ENCODE measurements at places on chromosomes 6 and 20. TPM values are rescaled to one million over a fixed set of nuclear protein-coding genes. Genes with fewer than 3 reads are reported as not detected.

Gene OTOR
- 0.08 TPM for polyA plus RNA-seq

Gene SNX14
- 127 TPM for polyA plus RNA-seq

Gene RIPPLY2
- not detected for polyA plus RNA-seq

Gene SAMD10
- 4.2 TPM for polyA plus RNA-seq

Gene MCM8
- polyA plus RNA-seq: 15.5 TPM

Gene LY86
- polyA plus RNA-seq: 2.3 TPM

Gene IL17A
- not detected for polyA plus RNA-seq

Gene BAG2
- 5.3 TPM for polyA plus RNA-seq

Gene FAM83D
- 13.2 TPM for polyA plus RNA-seq

Gene RBPJL
- not detected for polyA plus RNA-seq

Gene AKAP12
- 191 TPM for polyA plus RNA-seq

GRCh38 chr20:46176739-46177378 is 58.7 kb downstream of the CD40 start:
- DNase-seq: no peak

GRCh38 chr20:37845878-37846277 is 57.0 kb upstream of the VSTM2L start:
- DNase-seq: no peak

DNA sequence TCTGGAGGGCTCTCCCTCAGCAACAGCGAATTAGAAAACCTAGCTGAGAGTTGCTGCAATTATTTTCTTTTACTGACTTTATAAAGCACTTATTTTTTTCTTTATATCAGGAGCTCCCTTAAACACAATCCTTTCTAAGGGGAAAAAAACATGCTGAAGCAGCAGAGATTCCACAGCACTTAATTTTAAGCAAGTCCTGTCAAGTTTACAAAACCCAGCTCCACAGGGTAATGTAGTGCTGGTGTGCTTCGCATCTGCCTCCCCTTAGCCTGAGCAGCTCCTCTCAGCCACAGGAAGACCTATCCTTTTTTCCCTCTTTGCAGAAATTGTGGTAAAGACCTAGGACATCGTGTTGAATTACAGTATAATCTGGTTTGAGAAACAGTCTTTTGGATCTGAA is 208.1 kb upstream of the SYNDIG1 start:
- DNase-seq: no peak

DNA sequence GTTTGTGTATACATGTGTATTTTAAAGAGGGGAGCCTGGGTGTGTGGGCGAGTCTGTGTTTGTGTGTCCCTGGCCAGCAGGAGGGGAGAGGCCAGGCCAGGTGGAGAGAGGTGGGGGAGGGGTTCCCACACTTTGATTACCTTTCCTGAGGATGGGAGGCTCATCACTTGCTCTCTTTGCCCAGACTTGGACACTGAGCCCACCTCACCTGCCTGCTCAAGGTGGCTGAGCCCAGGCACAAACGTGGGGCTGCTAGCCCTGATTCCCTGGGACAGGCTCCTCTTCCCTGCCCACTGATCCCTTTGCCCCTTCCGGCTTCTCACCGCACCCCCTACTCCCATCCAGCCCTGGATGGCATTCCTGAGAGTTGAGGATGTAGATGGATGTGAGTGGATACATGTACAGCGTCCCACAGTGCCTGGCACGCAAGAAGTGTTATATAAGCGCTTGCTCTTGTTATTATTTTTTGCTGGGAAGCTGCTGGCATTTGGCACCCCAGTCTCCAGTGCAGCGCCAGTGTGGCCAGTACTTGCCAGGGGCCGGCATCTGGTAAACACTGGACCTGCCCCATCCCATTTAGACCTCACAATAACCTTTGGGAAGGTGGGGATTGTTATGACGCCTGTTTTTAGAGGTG is 2.7 kb downstream of the CEBPB start:
- DNase-seq: no peak

DNA sequence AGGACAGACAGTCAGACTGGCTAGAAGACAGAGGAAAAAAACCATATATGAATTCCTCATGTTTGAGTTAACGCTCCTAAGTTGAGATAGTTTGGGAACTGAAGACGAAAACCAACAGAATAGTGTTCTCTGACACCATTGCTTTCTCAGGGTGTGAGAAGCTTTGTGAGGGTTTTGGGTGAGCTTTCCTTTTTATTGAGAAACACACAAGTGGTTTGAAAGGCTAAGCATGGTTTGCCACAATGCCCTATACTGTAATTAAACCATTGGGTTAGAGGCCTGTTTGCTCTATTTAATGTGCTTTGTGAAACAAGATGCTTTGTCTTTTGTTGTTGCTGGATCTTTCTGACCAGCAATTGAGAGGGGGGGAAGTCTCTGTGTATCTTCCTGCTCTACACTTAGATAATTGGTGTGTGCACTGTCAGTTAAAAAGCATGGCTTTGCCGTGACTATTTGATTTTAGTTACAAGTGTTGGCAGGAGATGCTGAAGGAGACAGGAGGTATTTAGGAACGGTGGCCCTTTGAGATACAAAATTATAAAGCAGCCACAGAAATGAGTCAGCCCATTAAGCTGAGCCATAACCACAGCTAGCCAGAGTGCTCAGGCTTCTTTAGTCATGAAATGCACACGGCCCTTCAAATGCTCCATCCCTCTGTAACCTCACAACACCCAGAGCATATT is 273.0 kb upstream of the PREP start:
- no peak for DNase-seq

GRCh38 chr20:42179768-42180167 is 561.6 kb upstream of the CHD6 start:
- DNase-seq: no peak

DNA sequence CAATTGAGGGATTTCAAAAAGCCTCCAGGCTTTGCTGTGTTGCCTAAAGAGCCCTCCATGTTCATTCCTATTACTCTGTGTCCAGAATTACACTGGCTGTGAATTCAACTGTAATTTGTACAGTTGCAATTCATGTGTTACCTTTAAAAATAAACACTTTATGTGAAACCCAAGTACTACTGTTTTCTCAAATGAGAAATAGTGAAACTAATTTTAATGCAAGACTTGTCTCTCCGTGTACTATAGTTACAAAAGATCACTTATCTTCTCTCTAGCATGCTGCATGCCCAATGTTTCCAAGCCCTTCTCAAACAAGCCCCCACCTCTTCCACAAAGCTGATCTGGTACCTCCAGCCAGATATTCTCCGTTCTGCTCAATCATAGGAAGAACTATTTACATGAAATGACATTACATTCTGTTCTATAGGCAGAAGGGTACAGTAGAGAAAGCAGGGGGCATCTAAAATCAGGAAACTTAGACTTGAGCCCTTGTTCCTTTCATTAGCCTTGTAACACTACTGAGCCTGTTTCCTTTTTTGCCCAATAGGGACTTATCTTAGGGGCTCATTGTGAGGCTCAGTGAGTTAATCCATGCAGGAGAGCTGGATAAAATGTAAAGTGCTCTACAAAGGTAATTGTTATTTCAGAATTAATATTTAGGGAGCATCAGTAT is 12.3 kb upstream of the COL9A1 start:
- no peak for DNase-seq

DNA sequence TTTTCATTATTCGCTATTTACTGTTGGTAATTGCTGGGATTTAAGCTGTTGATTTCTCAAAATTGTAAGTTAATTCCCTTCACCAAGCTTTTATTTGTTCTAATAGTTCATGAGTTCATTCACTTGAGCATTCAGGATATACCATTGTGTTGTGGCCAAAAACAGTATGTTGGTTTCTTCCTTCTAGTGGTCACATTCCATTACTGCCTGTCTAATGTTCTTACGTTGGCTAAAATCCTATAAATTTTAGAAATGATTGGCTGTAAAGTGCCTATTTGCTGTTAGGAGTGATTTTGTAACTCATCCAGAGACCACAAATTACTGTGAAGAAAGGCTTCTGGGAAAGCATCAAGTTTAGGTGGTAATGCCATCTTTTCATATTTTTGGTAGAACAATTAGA is 76.3 kb downstream of the FARS2 start:
- no peak for DNase-seq

GRCh38 chr6:2959909-2960719 is 11.3 kb downstream of the SERPINB6 start:
- DNase-seq: no peak

- no peak for DNase-seq
Measured at GRCh38 chr6:99790679-99791078, 184.0 kb downstream of the PRDM13 start.

DNA sequence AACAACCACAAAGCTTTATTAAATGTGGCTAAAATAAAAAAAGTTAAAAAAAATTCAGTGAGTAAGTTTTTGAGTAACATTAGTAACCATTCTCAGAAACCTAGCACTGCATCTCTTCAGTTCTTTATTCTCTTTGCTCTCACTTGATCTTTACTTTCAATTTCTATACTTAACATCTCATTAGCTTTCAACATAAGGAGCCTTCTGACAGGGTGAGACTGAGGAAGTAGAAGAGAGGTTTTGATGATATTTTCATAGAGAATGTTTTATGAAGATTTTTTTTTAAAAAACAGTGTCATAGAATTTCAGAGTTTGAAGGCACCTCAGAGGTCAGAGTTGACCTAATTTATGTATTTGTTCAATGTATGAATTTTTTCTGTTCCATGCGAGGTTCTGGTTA is 60.8 kb downstream of the FAM83B start:
- DNase-seq: no peak

- DNase-seq: no peak
Measured at GRCh38 chr6:11096109-11096508, 2.5 kb downstream of the SMIM13 start.

DNA sequence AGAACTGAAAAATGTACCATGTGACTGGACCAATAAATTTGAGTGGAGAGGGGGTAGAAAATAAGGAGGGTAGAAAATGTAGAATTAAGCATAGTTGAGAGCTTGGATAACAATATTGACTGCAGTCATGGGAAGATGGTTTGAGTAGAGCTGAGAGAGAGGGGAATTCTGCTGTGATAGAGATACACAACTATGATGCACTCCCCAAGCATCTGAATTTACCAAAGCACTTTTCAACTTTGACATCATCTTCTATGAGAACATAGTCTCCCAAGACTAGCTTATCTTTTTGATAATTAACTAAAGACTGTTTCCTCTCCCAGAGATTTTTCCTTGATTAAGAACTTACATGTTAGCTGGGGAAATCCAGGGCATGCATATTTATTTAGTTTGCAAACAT is 103.1 kb downstream of the TNFRSF21 start:
- no peak for DNase-seq
